ENCODE measurements at places on chromosomes 5 and 9.

DNA sequence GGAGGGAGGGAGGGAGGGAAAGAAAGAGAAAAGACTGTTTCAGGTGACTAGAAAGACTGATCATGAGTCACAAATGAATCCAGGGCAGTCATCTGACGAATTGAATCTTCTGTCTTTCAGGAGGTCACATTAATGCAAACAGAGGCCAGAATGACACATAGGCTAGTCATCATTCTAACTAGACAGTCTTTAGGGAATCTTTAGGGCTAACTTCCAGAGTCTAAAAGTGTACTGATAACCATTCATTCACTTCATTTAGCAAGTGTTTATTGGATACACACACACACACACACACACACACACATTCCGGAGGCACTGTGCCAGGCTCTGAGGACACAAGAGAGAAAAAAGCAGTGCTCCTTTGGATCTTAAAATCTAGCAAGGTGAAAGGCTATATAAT lies 156.7 kb downstream of the EBF1 start:
- no peak for DNase-seq

GRCh38 chr9:134666831-134667230 lies 25.2 kb downstream of the COL5A1 start:
- DNase-seq = no peak

- no peak for DNase-seq
Measured at GRCh38 chr5:10682801-10683525, 78.1 kb downstream of the DAP start.

- DNase-seq = no peak
Measured at GRCh38 chr5:167934551-167934971, 356.9 kb upstream of the WWC1 start.

DNA sequence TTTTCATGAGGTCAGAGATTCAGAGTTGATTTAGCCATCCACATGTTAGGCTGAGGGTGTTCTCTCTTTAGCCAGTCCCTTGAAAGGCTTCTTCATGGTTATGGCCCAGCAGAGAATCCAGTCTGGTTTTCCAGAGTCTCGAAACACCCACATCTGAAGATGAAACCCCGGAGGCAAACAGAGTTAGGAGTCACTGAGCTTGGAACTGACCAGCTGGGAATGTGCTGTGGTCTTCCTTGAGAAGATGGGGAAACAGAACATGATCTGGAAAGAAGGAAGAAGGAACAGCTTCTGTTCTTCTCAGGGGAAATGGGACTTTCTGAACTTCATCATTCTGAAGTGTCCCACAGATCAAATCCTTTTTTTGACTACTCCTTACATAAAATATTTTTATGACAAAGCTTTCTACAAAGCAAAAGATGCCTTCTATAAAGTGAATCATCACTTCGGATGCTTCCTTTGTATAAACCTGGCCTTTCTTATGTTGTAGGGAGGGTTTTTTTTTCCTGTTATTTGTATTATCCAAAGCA lies 45.4 kb downstream of the ZNF618 start:
- no peak for DNase-seq

DNA sequence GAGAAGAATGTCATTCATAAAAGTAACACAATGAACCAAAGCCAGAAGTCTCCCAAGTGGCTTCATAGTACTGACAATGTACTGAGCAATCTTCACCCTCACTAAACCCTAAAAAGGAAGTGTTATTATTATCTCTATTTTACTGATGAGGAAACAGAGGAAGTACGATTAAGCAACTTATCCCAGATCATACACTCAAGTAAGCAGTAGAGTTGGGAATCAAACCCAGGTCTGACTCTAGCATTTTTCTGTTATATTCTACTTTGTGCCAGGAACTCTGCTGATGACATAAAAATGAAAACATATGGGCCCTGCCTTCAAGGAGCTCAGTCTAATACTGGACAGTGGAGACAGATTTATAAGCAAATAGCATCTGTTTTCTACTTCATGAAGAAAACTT lies 109.2 kb downstream of the RAPGEF6 start:
- DNase-seq = no peak

DNA sequence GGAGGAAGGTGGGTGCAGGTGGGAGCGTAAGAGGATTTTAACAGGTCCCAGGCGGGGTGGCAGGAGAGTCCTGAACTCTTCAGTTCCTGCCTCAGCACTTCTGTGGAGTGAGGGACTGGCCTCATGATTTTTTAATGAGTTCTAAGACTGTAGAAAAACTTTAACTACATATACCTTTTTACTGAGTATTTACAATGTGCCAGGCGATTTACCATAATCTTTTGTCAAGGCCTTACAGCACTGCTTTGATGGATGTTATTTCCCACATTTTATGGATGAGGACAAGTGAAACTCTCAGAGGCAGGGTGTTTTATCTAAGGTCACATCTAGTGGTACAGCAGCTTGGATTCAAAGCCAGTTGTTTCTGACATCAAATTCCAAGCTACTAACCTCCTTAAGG lies 99.5 kb downstream of the PJA2 start:
- DNase-seq = no peak

GRCh38 chr5:179378441-179379271 lies 33.4 kb upstream of the ADAMTS2 start:
- no peak for DNase-seq

DNA sequence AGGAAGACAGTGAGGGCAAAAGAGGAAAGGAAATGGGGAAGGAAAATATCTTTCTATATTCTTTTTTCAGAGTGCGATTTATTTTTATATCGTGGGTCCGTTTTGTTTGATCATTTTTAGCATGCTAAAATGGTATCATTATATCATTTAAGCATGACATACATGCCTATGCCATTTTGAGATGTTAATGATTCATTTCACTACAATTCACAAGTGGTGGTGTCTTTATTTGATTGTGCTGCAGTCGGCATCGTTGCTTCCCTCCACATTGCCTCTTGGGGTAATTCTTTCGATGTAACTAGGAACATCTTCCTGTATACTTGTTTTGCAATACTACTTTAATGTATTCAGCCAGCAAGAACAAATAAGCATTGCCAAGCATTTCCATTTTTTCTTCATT lies 145.2 kb downstream of the CFAP90 start:
- no peak for DNase-seq

All from stimulated activated CD8-positive, alpha-beta memory T cell treated with anti-CD3 and anti-CD28 coated beads, Interleukin-7, amount 100 ng/mL, for 24 hours (primary cell).